ENCODE measurements at places on chromosomes 5 and 9.

DNA sequence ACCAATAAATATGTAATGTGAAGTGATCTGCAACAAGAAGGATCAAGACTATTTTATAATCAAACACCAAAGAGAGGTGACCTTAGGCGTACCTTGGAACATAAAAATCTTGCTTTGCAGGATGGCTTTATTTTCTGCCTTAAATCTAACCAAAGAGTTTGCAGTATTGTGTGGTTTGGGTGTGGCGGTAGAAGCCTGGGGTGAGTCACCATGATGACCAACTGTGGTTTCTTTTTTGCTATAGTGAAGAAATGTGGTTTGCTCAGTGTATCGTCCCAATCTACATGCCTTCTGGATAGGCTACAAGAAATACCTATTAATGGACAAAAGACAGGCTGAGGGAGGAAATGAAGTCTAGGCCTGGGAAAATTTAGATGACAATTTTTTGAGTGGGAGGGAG is 5.1 kb upstream of the CAST start:
- DNase-seq = peak; percentile 86

DNA sequence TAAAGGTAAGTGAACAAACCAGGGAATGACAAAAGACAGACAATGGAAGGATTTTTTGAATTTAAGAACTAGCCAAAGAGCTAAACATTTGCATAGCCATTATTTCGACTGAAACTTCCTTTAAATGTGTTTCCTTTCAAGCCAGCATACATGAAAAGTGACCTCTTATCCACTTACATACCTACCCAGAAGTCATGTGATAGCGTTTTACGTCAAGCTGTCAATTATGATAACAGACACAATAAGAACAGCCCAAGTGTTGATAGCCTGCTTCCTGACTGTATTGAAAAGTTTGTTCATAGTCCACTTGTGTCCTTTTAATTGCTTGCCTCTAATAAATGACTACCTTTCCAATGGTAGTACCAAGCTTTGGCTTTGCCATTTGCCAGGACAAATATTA is 206.0 kb downstream of the NFIB start:
- no peak for DNase-seq

DNA sequence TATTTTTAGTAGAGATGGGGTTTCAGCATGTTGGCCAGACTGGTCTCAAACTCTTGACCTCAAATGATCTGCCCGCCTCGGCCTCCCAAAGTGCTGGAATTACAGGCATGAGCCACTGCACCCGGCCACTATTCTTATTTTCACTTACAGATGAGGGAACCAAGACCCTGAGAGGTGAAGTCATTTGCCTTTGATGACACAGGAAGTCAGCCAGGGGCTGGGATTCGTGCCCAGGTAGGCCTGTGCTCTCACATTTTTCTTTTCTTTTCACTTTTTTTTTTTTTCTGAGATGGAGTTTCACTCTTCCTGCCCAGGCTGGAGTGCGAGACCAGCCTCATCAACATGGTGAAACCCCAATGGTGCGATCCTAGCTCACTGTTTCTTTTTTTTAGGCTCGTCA is 22.2 kb downstream of the ENG start:
- DNase-seq = no peak

GRCh38 chr5:81389025-81389424 is 4.9 kb downstream of the ACOT12 start:
- no peak for DNase-seq

GRCh38 chr9:76245518-76245917 is 148.7 kb downstream of the RFK start:
- DNase-seq = no peak

DNA sequence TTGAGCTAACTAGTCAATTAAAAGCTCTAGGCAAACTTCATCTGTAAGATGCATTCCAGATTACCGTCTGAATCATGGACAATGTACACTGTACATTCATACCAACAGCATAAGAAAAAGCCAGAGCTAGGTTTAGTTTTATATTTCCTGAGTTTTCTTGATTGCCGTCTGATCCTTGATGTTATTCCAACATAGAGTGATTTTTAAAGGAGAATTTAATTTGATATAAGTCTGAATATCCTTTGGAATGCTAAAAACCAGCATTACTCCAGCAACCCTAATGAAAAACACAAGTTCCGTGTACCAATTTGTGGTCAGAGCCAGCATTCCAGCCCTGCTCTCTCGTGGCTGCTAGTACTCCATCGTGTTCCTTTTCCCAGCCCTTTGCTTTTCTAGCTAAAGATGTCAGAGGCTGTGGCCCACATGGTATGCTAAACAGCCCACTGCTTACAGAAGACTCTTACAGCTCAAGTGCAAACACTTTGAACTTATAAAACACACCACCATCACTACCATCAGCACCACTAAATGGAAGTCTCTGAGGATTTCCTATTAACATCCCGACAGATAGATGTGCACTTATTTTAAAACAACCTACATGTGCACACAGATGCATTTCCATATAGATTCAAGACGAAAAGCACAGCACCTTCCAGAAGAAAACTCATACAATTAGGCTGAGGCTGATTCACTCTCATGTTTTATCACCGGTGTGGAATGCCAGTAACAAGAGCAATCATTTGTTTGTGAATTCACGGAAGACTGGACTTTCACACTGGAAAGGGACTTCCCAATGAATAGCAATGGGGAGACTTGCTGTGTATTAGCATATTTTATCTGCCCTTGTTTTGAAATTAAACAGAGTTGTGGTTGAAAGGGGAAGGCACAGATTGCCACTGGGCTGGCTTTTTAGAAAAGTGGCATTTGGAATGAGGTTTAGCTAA is 246.9 kb upstream of the GAS1 start:
- peak; percentile 89 for DNase-seq

DNA sequence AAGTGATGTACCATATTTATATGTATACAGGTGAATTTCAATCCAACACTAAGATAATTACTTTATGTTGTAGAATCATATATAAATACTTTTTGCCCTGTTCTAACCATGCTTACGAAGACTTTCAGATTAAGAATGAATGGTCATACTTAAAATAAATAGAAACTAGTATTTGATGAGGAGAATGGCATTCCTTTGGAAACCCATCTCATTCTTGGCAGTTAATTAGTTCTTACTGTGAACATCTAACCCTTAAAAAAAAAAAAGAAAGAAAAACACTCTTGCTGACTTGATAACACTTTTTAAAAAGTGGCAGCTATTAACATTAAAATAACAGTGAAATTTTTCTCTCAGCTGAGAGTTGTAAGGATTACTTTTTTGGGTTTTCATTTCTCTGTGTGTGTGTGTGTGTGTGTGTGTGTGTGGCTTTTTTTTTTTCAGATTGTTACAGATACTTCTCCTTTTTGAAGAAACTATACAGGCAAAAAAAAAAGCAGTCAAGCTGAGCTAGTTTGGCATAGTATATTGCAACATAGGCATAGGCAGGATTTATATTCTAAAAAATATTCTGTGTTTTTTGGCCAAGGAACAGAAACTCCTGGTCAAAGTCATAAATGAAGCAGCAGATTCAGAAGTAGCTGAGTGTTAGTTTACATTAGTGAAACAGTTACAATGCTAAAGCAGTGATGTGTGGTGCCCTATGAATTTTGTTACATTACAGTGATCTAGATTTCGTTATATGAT is 163.5 kb downstream of the CD180 start:
- no peak for DNase-seq

GRCh38 chr5:134439210-134439654 is 27.6 kb upstream of the CDKN2AIPNL start:
- DNase-seq = peak; percentile 79

DNA sequence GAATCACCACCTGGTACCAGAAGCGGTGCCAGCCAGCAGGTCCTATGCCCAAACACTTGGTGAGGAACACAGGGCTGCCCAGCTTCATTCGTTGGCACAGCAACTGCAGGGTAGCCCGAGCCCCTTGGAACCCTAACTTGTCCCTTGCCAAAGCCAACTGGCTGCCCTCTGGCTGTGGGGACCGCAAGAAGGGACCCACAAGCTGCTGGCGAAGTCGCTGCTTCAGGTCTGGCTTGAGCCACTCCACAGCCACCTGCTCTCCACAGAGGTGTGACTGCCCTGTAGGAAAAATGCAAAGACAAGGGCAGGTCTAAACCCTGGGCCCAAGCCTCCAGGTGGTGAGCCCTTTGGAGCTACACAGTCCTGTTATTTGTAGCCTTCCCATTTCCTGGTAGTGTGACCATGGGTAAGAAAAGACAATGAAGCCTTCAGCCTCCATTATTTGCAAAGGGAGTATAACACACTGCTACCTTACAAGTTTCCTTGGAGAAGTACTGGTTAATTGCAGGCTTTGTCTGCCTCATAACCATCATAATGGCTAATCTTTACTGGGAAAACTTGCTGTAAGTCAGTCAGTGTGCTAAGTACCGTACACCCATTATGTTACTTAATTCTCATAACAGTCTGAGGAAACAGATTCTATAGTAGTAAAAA is 1.8 kb downstream of the DND1 start:
- DNase-seq = no peak

DNA sequence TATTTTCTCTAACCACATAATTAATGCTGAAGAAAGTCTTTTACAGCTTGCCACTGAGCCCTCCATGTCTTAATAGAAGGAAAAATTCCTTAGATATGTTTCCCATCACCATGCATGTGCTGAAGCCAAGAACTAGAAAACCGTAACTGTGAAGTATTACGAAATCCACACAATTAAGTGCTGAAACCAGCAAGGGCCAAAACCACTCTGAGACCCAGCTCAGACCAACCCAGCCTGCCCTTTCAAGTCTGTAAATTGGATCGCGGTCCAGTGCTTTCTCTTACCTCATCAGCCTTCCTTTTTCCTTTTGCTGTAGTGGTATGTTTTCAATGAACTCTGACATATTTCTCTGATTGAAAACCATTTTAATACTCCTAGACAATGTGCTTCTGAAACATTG is 26.3 kb downstream of the SEMA5A start:
- no peak for DNase-seq

DNA sequence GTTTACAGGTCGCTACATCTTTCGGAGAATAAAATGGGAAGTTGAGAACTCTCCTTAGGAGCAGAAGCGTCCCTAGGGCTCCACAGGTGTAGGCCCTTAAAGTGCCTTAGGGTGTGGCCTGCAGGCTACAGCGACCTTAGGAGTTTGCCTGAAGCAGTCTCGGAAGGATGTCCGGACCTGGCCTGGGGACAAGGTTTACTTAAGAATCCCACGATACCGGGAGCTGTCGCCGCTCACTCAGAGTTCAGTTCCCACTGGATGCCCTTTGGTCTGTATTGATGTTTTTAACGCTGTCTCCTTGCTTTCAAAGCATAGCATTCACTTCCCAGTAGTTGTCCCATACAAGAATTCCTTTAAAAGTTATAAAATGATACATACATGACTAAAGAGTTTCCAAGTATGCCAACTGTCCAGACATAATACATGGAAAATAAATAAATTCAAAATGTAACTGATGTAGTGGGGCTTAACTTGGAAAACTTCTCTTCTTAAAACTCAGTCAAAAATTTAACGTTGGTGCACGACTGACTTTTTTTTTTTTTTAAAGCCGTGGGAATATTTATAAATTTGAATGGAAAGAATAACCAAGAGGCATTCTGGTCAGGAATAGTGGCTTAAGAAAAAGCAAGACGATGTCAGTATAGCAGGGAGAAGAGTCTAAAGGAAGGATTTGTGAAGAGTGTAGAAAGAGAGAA is 848 bp downstream of the RAD50 start:
- DNase-seq = no peak

GRCh38 chr5:126981222-126981621 is 49.1 kb downstream of the MARCHF3 start:
- no peak for DNase-seq
